Activated effector memory CD4-positive, alpha-beta T cell treated with Interleukin-2 at 50 U/mL for 16 hours (primary cell): ENCODE measurements at places on chromosomes 5 and 9.

GRCh38 chr5:65084795-65085515 is 316.2 kb downstream of the CWC27 start:
- no peak for DNase-seq

- DNase-seq, result no peak
Observed at GRCh38 chr5:135697251-135697958, 118.6 kb upstream of the CXCL14 start.

DNA sequence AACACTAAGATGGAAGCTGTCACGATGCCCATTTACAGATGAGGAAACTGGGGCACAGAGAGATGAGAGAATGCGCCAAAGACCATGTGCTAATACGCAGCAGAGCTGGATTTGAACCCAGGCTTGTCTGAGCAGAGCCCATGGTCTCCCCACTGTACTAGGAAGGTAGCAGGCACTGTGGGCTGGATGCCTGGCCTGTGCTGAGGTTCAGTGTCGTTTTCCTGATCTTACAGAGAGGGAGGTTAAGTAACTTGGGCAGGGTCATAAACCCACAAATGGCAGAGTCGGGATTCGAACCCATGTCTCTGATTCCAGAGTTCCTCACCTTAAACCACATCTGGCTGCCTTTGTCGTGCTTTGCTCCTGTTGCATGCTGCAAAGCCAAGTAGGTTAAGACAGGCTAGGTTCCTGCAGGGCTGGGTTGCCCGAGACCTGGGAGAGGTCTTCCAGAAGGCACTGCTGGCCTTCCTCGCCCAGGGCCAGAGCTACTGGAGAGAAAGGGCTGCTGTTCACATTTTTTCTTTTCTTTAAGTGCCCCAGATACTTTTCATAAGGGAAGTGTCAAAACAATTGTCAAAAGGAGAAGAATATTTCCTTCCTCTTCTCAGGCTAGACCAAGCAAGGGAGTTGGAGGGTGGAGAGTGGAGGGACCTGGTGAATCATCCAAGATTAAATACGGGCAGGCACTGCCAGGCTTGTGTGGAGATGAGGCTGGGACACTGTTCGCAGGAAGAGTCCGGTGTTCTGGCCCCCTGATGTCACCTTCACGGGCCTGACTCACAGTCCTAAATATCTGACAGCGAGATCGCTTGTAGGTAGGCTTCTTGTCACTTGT is 3.2 kb downstream of the NEK6 start:
- DNase-seq, result no peak

GRCh38 chr9:14365670-14366069 is 51.7 kb upstream of the NFIB start:
- no peak for DNase-seq

DNA sequence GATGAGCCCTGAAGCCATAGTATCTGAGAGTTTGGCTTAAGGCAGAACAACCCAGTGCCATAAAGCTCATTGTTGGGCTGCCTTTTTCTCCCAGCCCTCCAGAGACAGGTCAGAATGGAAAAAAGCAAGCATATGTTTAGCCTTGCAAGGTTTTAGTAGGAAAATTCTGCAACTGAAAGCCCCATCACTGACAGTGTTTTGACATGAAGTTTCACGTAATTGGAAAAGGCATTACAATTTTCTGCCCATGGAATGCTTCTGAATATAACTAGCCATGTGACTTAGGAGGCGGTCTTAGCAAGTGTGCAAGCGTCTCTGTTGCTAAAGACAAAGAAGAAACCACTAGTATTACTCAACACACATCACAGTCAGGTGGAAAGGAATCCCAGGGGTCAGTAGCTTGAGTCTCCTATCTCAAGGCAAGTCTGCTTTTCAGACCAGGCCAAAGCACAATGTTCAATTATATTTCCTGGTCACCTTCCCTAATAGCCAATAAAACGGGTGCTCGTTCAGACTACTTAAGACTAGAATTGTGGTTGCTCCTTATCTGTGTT is 117.6 kb downstream of the CARTPT start:
- DNase-seq, result no peak

GRCh38 chr9:25752398-25752797 is 74.2 kb upstream of the TUSC1 start:
- DNase-seq, result no peak

GRCh38 chr5:73966451-73966850 is 340.5 kb downstream of the ARHGEF28 start:
- no peak for DNase-seq

GRCh38 chr5:38931731-38932130 is 85.9 kb downstream of the OSMR start:
- no peak for DNase-seq

GRCh38 chr5:177020033-177020432 is 2.5 kb upstream of the ZNF346 start:
- DNase-seq, result no peak

DNA sequence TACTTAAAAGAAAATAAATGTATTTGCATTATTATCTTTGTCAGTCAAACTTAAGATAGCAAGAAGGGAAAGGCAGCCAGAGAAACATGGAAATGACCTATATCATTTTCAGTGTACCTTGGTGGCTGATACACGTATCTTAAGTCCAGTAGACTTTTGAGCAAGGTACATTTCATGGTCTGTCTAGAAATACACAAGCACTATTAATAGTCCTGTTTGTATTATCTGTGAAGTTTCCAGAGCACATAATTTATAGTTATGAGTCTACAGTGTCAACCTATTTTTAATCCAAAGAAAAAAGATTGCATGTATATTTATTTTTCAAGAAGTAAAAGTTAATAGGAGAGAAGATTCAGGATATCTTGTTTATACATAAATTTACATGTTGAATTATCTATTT is 95.7 kb downstream of the IZUMO3 start:
- DNase-seq, result no peak
